Pulmonary artery endothelial cell (primary cell): ENCODE measurements at places on chromosomes 2 and 18. TPM values are rescaled to one million over a fixed set of nuclear protein-coding genes. Genes with fewer than 3 reads are reported as not detected.

DNA sequence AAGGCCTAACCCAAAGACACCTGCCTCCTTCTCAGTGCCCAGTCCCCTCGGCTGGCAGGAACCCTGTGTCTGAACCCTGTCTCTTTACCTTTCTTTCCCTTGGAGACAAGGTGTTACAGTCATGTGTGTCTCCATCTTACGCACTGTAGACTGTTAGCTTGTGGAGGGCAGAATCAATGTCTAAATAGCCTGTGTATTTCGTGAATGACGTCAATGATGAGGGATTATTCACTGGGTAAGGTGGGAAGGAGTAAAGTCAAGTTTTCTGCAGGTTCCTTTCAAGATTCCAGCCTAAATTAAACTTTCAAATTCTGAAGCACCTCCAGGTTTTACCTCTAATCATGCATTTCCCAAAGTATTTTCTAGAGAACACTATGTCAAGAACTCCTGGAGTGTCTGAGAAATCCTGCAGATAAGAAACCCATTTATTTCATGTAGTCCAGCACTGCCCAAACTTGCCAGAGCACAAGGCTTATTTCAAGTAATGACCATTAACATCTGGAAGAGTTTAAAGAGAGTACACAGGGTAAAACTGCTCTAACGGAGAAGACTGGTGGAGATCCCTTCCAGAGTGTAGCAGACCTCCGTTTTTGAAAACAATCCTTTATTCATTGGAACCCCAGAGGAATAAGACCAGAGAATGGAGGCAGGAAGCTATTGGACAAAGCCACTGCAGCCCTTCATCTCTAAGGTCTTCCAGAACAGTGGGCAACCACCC lies 72.8 kb downstream of the KCNF1 start:
- no peak for DNase-seq

Gene KLHL30
- not detected in 2 replicates for total RNA-seq

Gene FER1L5
- 0.11 TPM in 1 of 2 replicates, not detected in the other for total RNA-seq

Gene AQP4
- not detected in 2 replicates for total RNA-seq

DNA sequence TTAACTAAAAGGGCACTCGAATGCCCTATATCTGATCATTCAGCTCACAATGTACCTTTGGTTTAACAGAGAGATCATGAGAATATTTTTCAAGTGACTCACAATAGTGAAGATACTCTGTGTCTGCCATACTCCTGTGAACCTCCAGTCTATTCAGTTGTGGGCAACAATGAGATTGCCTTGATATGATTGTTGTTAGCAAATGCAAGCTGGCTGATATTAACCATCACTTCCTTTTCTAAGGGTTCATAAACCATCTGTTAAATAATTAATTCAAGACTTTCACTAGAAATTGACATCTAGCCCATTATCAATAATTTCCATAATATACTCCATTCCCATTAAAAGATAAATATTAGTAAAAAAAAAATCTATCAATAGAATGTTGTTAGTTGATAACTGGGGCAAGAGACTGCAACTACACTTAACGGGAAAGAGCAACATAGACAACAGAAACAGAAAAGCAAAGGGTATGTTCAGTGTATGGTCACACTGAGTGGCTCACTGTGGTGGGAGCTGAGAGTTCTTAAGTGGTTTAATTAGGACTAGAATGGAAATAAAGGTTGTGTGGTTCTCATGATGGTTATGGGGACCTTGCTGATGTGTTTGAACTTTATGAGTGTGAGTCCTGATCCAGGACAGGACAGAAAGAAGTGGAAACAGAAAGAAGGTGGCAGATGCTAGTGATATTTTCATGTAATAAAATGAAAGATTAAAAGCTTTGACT lies 11.9 kb downstream of the IL18RAP start:
- DNase-seq: no peak

Gene IL18R1
- 3.7 and 8.3 TPM in 2 replicates for total RNA-seq

Gene RNF152
- total RNA-seq: 46.2 and 76.5 TPM in 2 replicates

DNA sequence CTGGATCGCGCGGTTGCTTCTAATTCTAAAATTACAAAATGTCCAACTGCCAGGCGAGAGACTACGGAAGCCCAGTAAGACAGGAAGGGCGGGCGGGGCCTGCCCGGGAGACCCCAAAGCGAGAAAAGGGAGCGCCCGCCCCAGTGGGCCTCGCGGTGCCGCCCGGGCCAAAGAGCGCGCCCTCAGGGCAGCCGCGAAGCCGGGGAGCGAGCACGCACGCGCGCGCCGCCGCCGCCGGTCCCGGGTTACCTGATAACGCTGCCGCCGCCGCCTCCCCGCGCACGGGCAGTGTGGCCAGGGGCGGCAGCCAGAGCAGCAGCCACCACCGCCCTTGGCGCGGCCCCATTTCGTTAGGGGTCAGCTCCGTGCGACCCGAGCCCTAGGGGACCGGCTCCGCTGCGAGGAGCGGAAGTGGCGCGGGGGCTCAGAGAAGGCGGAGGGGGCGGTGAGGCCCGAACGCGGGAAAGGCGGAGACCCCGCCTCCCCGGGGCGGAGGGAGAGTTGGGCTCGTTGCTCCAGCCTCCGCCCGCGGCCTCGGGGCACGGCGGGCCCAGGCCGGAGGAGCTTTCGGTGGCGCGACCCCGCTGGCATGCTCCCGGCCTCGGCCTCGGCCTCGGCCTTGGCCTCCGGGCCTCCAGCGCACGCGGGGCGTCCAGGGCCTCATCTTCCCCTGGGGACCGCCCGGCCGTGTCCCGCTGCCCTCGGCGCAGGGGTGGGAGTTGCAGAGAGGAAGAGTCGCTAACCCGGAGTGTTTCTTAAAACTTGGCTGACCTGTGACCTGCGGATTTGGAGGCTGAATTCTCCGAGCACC lies at the start of gene NEMP2:
Gene NEMP2 (minus strand): TSS at position 413 of the 811 bp plus-strand sequence. CDS start 67 bp downstream, at position 346.
- DNase-seq: no peak

- DNase-seq: peak; percentile 66
Measured at GRCh38 chr2:112692495-112692911, 28.3 kb upstream of the NT5DC4 start.
